ENCODE measurements at places on chromosomes 2 and 18. TPM values are rescaled to one million over a fixed set of nuclear protein-coding genes. Genes with fewer than 3 reads are reported as not detected.

DNA sequence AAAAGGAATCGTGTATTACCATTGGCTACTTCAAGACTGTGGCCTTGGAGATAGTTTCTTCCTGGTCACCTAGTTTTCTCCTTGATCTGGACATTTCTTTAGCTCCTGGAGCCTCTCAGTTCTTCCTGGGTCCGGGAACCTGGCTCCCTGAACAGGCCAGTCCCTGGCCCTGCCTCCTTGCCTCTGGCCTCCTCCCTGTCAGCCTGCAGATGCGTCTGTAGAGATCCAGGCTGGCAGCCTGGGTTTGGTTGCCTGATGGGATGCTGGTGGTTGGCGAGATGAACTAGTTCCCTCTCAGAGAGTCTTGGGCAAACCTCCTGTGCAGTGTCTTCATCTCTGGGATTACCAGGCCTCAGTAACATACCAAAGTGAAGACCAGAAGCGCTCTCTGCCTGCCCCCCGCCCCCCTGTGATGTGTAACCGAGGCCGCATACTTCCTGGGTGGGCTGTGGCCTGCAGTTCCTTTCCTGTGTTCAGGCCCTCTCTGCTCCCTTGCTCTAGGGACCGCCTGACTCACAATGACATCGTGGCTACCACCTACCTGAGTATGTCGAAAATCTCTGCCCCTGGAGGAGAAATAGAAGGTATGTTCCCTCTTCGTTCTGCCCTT lies 85.4 kb downstream of the DYSF start:
- no peaks in the 10 kb centered on the region for H3K36me3 ChIP-seq
- no peak overlapping the region for H3K4me3 ChIP-seq
- DNase-seq, result no peak
- H3K27me3 ChIP-seq, result no peaks in the 10 kb centered on the region

- DNase-seq, result no peak
- no peak overlapping the region for H3K4me3 ChIP-seq
- H3K36me3 ChIP-seq, result no peaks in the 10 kb centered on the region
- no peaks in the 10 kb centered on the region for H3K27me3 ChIP-seq
- no peak overlapping the region for H3K27ac ChIP-seq
Measured at GRCh38 chr2:228860601-228861285, 410.3 kb downstream of the PID1 start.

MAP3K19 gene
- not detected for total RNA-seq

PLEKHM3 gene
- 11.3 TPM for total RNA-seq

ALLC gene
- total RNA-seq, result not detected

DNA sequence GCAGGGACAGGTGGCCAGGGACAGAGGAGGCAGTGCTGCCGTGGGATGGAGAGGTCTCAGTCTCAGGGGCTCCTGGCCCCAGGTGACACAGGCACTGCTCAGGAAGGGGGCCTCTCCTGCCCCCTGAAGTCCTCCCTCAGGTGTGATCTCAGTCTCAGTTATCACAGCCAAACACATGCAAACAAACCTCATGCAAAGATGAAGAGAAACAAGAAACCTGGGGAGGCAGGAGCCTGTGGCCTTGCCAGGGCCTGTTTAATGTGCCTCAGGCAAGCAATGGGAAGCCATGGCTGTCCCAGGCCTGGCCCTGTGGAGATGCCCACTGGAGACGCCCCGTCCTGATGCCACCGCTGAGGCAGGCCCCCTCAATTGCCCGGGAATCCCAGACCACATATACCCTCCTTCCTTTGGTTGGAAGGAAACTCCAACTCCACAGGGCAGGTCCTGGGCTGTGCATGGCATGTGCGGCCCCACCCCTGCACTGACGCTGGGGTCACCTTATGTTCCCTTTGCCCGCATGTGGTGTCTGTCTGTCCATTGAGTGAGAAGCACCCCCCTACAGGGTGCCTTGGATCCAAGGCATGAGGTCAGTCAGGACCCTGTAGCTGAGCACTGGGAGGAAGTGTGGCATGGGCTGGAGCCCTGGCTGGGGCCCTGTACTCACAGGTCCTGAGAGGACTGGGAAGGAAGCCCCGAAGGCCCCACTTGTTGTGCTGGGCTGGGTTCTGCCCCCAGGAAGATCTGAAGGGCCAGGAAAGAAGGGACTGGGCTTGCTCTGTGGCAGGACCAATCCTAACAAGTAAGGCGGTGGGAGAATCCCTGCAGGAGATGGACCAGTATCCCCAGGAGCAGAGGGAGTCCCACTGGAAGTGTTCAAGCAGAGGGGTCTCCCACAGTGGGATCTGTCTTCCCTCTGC lies 68.8 kb upstream of the RAB6C start:
- no peak for DNase-seq
- H3K36me3 ChIP-seq, result no peaks in the 10 kb centered on the region
- H3K27ac ChIP-seq, result no peak overlapping the region
- H3K27me3 ChIP-seq, result no peaks in the 10 kb centered on the region

LOXL3 gene
- not detected for total RNA-seq

TMEM247 gene
- total RNA-seq, result not detected

IKZF2 gene
- total RNA-seq, result 8.9 TPM

DNA sequence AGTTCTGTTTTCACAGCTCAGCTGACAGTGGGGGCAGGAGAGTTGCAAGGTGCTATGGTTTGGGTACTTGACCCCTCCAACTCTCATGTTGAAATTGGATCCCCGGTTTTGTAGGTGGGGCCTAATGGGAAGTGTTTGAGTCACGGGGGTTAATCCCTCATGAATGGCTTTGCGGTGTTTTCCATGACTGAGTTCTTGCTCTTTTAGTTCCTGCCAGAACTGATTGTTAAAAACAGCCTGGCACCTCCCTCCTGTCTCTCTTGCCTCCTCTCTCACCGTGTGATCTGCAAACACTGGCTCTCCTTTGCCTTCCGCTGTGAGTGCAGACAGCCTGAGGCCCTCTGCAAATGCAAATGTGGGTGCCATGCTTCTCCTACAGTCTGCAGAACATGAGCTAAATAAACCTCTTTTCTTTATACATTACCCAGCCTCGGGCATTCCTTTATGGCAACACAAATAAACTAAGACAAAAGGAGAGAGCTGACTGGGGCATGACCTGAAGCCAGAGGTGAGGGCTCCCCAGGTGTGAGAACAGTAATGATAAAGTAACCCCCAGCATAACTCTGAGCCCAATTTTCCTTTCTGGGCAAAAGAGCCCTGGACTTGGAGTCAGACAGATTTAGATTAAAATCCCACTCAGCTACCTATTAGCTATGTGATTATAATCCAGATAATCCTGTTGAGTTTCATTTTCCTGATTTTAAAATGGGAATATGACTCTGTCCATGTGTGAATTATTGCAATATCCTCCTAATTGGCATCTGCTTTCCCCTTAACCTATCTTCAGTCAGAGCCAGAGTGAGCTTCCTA lies 64.9 kb upstream of the CAPN13 start:
- peaks cover 3% of the 10 kb centered on the region for H3K27me3 ChIP-seq
- H3K4me3 ChIP-seq, result no peak overlapping the region
- no peak overlapping the region for H3K27ac ChIP-seq
- H3K4me1 ChIP-seq, result no peaks in the 10 kb centered on the region
- H3K36me3 ChIP-seq, result no peaks in the 10 kb centered on the region
- no peak for DNase-seq

ALPP gene
- not detected for total RNA-seq

DNA sequence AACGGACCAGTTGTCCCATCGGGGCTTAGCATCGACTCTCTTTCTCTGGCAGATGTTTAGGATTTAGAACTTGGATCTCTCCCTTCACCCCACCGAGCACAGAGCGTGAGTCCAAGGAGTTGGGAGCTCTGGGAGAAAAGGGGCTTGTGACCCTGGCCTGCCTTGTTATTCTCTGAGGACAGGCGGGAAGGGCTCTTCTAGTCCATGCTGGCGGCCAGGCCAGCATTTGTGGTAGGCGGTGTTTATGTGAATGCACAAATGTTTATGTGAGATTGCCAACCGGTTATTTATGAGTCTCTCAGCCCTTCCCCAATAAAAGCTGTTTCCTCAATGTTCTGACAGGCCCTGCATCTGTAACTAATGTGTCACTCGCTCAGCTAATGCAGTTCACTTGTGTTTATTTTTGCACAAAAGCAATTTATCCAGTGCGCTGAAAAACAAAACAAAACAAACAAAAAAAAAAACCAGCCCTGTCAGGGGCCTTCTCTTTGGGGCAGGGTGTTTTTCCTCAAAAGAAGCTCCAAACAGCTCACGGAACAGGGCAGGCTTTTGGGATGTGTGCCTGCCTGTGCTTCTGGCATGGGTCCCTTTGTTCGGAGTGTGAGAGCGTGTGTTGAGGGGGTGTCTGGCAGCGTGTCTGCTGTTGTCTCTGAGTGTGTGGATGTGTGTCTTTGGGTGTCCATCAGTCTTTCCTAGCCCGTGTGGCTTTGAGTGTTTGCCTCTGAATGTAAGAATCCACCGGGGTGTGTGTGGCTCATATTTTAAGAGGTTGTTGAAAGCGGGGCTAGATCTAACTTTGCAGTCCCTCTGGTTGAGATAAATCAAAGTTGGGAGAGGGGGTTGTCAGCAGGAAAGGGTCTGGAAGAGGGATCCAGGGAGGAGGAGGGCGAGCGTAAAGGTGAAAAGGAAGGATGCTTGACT lies 52.8 kb upstream of the HAAO start:
- no peaks in the 10 kb centered on the region for H3K27me3 ChIP-seq
- no peaks in the 10 kb centered on the region for H3K4me1 ChIP-seq
- no peak overlapping the region for H3K27ac ChIP-seq
- no peaks in the 10 kb centered on the region for H3K36me3 ChIP-seq
- DNase-seq, result no peak

GRCh38 chr2:219634171-219634940 lies 6.9 kb downstream of the SLC4A3 start:
- no peak overlapping the region for H3K4me3 ChIP-seq
- no peak overlapping the region for H3K27ac ChIP-seq
- no peak for DNase-seq
- peaks cover 5% of the 10 kb centered on the region for H3K27me3 ChIP-seq
- no peaks in the 10 kb centered on the region for H3K4me1 ChIP-seq
- no peaks in the 10 kb centered on the region for H3K36me3 ChIP-seq

All from CD4-positive, alpha-beta T cell (primary cell).